ENCODE measurements at places on chromosomes 5 and 9. TPM values are rescaled to one million over a fixed set of nuclear protein-coding genes. Genes with fewer than 3 reads are reported as not detected.

GRCh38 chr9:128916204-128916603 lies 4.6 kb upstream of the PHYHD1 start:
- DNase-seq: no peak

The PCDHGA2 gene
- total RNA-seq: not detected

DNA sequence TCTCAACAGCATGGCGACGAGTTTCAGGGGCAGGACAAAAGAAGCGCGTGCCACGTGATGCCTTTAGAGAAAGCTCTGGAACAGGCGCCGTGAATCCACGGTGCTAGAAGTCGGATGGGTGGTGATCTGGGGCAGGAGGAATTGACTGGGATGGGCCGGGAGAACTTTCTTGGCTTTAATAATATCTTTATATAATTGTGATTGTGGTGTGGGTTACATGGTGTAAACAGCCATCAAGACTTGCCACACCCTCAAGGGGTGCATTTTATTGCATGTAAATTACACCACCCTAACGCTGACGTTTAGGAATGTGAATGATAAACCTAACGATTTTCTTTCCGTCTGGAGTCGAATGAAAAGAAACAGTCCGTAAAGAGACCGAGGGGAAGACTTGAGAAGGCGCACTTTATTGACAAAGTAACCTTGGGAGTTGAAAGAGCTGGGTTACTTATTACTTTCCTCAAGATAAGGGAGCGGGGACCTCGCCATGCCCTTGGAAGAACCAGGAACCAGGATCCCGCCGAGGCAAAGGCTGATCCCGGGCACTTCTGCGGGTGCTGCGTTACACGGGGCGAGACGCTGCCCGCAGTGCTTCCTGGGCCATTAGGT lies 8.5 kb downstream of the NRARP start:
- no peak for DNase-seq

The SLCO6A1 gene
- total RNA-seq: not detected

DNA sequence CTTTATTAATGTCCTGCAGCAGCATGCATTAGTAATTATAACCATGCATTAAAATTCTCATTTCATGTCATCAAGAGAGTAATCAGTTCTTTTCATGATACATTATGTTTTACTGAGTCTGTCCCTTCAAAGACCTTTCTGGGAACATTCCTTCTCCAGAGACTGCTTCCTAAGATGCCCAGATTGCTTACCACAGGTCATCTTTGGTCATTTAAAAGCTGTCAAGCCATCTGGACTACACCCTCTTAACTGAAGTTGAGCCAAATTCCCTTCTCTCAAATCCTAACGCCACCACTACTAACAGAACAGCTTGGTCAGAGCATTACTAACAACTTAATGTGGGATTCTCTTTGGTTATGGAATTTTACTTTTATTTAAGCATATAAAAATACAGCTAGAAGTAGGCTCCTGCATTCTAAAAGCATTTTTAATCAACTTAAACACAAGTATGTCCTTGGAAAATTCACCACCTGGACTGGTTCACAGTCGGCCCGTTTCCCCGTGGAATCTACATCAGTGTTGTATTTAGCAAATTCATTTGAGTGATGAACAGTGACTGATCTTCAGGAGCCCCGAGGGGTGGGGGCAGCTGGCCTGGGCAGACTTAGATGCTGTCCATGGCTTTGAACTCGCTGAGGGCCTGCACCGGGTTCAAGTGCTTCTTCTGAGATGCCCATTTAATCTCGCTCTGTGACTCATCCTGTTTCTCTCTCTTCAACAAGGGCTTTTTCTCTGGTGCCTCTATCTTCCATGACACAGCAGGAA lies 92.8 kb upstream of the CCDC112 start:
- DNase-seq: no peak

DNA sequence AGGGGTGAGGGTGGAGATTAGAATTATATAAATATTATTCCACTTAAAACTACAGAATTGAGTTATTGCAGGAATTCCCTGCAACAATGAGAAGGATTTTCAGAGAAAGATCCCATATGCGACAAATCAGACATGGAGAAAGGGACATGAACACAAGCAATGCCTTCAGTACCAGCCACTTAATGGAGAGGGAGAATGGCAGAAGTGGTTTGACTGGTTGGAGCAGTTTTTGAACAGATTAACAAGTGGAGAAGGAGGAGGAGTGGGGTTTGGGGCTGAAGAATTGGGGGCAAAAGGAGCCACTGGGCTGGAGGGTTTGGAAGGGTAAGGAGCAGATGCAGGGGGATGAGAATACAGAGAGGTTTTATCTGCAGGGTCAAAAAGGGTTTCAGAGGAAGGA lies 620.9 kb upstream of the PTPRD start:
- no peak for DNase-seq

DNA sequence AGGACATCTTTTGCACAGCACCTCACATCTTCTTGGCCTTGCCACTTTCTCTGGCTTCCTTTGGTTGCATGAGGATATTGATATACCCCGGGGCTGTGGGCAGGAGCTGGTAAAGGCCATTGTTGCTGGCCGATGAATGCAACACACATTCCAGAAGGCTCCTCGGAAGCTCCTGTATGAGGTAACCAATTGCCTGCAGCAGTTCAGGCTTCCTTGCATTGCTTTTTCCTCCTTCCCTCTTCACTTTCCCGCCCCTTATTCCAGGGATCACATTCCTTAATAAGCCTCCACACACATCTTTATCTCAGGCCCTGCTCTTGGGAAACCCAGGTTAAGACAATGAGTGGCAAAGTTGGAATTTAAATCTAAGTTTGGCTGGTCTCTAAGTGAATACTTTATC lies 505.4 kb upstream of the CLINT1 start:
- no peak for DNase-seq

The PCDHAC1 gene
- total RNA-seq: not detected

DNA sequence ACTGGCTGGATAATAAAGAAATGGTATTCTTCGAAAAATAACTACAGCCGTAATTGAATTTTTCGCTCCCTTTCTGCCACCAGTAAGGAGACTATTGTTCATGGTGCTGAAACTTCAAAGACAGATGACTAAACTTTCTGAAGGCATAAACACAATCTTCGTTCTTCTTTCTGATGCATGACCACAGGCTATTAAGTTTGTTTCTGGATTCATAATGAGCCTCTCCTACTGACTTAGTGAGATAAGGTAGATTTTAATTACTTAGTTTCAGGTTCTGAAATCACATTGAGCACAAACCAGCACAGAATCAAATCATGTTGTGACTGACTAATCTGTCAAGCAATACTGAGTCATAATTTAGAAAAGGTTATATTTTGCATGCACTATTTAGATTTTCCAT lies 441.8 kb upstream of the CCNG1 start:
- no peak for DNase-seq

The CNTNAP3 gene
- not detected for total RNA-seq

- DNase-seq: no peak
These were observed 12.9 kb upstream of the MEF2C start for GRCh38 chr5:88895681-88896501.

GRCh38 chr5:159642379-159642778 lies 273.9 kb upstream of the ADRA1B start:
- DNase-seq: no peak

GRCh38 chr5:123182072-123182471 lies 93.0 kb downstream of the PRDM6 start:
- no peak for DNase-seq

The ADAMTS19 gene
- total RNA-seq: not detected

DNA sequence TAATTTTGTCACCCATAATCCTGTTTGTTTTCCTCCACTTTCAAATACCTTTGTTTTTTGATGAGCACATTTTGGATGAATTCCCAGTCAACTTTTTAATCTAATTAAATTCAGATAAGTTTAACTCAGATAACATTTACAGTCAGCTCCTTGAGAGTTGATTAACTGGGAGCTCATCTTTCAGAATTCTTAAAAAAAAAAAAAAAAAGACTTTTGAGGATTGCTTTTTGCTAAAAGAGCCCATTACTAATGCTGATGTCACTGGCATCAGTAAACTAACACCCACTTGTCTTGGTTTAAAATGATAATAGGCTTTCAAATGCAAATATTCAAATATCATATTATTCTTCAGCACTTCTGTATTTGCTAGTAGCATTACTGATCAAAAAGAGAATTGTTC lies 47.1 kb upstream of the NFIB start:
- DNase-seq: no peak

The MED10 gene
- 112 TPM for total RNA-seq

The FAM200C gene
- total RNA-seq: 0.14 TPM

The SH3RF2 gene
- not detected for total RNA-seq

DNA sequence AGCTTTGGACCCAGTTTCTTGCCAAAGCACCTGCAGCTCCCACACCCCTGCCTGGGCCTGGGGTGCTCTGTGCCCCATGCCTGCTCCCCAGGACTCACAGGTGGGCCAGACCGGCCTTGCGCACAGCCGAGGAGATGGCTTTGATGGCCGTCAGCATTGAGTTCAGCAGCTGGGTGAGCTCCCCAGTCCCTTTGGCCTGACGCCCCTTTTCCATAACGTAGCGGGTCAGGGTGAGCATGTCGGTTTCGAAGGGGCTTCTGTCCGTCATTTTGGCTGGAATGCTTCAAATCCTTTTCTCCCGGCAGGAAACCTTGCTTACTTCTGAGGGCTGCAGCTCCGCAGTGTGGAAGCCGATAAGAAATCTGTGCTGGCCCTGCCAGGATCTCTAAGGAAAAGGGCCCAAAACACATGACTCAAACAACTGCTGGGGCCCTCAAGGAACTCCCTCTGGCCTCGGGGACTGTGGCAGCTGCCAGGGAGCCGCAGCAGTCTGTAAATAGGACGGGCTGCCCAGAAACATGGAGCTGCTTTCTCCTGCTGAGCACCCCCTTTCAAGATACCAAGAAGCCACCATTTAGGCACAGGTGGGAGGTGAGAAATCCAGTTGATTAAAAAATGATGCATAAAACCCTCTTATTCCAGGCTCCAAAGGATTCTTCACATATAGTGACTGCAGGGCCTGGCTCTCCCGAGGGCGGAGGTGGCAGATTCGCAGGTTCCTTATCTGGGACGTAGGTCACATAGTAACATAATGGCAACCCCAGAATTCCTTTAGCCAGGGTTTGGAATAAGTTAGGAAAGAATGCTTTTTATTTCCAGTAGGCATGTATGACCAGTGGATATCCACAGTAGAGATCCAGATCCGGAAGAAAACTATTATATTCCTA lies at the start of gene FBP2:
Gene FBP2, minus strand, starts transcription at position 366 of the 887 bp plus-strand sequence. Its CDS starts 98 bp downstream, at position 268.
- DNase-seq: no peak

DNA sequence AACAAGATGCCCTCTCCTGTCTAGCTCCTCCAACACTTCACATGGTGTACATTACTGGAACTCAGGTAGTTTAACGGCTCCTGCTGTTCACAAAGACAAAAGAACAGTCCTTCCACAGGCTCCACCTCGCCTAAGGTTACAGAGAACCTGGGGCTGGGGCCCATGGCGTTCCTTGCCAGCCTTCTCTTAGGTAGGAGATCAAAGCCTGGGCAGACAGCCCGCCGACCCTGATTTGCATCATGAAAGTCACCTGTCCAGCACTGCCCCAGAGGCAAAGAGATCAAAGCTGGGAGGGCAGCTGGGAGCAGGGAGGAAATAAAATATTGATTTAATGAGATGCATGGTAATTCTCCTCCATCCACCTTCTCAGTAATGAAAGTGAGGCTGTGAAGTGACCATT lies 115.0 kb upstream of the SLIT3 start:
- no peak for DNase-seq

The FAT2 gene
- total RNA-seq: not detected

DNA sequence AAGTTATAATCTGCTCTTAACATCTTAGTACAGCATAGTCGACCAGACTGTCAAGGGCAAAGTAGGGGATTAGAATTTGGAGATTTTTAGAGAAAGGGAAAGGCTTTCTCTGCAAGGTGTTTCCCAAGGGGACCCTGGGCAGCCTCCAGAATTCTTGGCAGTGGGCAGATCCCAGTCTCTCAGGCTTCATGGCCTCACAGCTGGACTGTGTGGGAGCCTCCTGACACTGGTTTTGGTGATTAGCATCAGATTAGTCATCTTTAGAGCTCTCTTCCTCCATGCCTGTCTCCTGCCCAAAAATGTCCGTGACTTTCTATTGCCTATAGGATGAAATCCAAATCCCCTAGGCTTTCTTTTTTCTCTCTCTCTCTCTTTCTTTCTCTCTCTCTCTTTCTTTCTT lies 370.7 kb downstream of the ZSWIM6 start:
- no peak for DNase-seq

The RNF44 gene
- total RNA-seq: 216 TPM

- DNase-seq: no peak
These were observed 77.9 kb downstream of the SEMA5A start for GRCh38 chr5:9468060-9468388.

- no peak for DNase-seq
These were observed 19.2 kb downstream of the NKD2 start for GRCh38 chr5:1027631-1028441.

The KLF4 gene
- 7.2 TPM for total RNA-seq

GRCh38 chr5:36402512-36402906 lies 100.8 kb upstream of the RANBP3L start:
- no peak for DNase-seq

DNA sequence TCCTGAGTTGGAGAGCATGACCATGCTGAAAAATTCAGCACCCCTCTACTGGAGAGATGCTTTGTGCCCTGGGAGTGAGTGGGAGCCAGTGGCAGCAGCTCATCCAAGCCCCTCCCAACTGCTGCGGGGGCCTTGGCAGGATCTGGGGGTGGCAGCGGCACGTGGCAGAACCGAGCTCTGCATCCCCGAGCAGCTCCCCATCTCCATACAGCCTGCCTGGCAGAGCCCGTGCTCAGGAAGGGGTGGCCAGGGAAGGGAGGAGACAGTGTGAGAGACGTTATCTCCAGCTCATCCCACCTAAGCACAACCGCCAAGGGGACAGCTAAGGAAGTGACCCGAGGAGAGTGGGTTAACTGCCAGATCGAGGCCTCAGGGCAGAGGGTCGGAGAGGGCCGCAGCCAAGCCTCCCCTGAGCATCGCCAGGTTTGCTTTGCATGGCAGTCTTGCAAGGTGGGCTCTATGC lies 17.2 kb upstream of the DPM2 start:
- no peak for DNase-seq

The FRMD3 gene
- total RNA-seq: 0.33 TPM

DNA sequence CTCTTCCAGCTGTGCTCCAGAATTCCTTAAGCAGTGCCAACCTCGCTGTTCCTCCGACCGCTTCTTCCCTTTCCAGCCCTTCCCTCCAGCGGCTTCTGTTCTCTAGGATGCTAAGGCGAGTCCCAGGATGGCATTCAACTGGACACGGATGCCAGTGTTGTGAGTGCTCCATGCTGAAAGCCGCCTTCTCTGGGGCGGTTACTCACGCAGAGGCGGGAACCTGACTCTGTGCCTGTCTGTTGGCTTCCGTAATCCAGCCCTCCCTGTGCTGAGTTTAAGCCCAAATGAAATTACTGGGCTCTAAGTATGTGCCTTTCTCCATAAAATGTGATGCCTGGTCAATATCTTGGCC lies 20.2 kb downstream of the COL5A1 start:
- DNase-seq: no peak

DNA sequence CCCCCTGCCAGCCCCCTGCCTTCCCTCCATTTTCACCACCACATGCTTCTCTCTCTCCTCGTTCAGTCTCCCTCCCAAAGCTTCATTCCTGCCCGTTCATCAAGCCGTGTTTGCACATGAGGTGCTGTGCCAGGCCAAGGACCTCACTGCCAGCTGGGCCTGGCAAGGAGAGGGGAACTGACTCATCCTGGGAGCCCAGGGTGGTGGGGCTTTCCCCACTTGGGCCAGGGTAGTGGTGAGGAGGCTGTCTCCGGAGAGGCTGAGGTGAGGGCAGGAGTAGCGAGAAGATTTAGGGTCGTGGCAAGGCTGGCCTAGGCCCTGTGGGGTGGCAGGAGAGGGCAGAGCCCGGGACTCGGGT lies 30.4 kb upstream of the NOTCH1 start:
- no peak for DNase-seq
